ENCODE measurements at places on chromosomes 3 and 15.
A peak's percentile ranks its signal among the peaks of the same experiment; 100 is the strongest.

DNA sequence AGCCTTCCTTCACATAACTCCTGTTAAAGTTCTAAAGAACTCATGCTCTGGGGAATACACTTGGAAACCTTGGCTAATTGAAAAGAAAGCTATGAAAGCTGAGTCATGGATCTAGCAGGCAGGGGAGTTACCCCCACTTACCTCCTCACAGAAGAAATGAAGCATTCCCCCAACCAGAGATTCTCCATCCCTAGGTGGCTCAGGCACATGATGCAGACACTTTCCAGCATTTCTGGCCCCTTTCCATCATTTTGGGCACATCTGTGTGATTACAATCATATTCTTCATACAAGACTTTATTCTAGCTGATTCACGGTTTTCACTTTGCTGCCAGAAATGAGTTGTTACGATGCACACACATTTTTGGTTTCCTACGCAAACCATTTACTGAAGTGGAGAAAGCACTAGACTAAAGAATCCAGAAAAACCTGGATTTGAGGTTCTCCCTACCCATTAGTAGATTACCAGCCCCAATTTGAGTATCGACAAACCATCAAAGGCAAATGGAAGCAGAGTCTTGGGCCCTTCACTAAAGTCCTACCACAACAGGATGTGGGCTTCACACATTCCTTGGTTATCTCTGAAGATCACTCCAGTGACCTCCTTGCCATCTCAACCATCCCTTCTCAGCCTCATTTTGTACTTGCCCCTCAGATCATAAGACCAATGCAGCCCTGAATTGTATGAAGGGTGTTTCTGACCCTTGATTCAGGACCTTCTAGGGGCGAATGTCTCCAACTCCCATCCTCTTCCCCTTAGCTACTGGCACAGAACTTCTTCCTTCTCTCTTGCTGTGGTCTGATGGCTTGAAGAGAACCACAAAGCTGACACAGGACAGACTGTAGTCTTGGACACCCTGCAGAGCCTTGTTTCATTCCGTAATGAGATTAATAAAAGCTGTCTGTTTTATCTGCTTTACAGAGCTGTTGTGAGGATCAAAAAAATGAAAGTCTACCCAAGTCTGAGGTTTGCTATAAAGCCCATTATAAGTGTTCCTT is 42.5 kb upstream of the SNRK start:
- no peak for DNase-seq

DNA sequence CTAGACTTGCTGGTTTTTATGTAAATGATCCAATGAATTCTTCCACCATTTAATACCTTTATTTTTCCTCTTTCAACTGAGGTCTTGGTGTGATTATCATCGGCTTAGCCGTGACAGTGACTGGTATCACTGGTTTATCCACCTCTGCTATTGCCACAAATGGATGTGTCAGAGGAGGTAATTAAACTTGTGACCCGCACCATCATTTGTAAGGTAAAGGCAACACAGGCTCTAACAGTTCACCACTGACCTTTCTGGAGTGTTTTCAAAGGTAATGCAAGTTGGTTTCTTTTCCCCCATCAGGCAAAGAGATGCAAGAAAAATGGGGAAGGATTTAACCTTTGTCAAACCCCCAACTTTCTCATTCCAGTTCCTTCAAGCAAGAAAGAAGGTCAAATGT is 19.7 kb downstream of the SLC12A1 start:
- DNase-seq, result no peak

DNA sequence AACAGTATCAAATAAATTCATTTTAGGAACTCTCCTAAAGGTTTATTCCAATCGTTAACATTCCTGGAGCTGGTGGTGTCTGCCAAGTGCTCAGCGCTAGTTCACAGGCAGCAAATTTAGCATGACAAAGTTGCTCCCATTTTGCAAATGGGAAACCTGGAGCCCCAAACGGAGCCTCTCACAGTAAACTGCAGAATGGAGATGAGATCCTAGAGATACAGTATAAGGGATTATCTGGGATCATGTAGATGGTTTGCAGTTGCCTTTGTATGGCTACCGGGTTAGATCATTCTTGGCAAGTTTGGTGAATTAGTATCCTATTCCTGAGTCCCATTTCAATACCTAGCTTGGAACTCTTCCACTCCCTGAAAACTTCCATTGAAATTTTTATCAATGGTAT is 173.7 kb downstream of the CDIN1 start:
- no peak for DNase-seq

GRCh38 chr3:36774052-36774451 is 9.7 kb upstream of the DCLK3 start:
- DNase-seq, result no peak

- no peak for DNase-seq
Observed at GRCh38 chr15:51342227-51342999, 958 bp downstream of the GLDN start.

- DNase-seq, result no peak
Observed at GRCh38 chr3:182896553-182896952, 83.8 kb downstream of the DCUN1D1 start.

DNA sequence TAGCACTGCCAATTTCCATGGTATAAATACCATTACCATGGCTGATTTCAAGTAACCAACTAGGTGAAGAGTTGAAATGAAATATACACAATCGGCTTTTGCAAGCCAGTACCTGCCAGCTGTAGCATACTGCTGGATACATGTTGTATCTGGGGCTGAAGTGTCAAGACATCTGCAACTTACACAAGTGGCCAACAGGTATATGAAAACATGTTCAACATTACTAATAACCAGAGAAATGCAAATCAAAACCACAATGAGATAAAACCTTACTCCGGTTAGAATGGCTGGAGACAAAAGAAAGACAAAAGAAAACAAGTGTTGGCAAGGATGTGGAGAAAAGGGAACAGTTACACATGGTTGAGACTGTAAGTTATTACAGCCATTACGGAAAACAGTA is 11.6 kb downstream of the ATOSA start:
- no peak for DNase-seq

GRCh38 chr3:62084558-62084957 is 288.8 kb downstream of the FEZF2 start:
- DNase-seq, result no peak

GRCh38 chr3:32816439-32817256 is 1.1 kb upstream of the TRIM71 start:
- DNase-seq, result peak; percentile 54

DNA sequence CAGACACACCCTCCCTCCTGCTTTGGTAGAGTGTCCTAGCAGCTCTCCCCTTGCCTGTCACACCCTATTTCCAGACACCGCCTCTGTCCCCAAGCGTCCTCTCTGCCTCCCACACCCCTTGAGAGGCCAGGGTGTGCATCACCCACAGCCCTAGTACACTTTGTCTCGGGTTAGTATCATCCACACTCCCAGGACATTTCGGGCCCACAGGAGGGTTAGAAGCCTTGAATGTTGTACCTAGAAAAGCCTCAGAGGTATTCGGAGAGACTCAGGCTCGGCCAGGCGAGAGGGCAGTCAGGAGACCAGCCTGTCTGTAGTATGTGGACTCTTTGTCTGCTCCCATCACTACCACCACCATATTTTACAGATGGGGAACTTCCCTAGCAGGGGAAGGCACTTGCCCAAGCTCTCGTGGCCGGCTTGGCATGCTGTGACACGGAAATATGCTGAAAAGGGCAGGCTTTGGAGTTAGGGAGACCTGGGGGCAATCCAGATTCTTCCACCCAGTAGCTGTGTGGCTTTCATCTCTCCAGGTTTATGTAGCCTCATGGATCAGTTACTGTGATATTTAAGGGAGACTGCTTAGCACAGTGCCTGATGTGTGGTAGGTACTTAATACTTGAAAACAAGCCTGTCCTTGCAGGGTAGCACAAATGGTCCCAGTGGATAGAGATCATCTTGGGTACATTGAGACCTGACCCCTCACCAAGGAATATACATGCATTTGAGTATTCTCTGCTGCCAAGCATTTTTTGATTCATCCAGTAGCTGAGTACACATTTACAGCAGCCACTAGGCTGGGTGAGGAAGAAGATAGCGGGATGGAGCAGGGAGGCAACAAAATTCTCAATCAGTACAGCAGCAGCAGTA is 1.4 kb downstream of the TMEM43 start:
- no peak for DNase-seq

GRCh38 chr3:97647441-97647982 is 117.0 kb upstream of the ARL6 start:
- no peak for DNase-seq

GRCh38 chr3:44648564-44649229 is at the start of gene ZNF35:
Gene ZNF35, plus strand, starts transcription at chr3:44648732. Its CDS starts 2,336 bp downstream, at chr3:44651068.
- peak; percentile 82 for DNase-seq

GRCh38 chr15:32956006-32956405 is 238.2 kb downstream of the GREM1 start:
- DNase-seq, result peak; percentile 48

DNA sequence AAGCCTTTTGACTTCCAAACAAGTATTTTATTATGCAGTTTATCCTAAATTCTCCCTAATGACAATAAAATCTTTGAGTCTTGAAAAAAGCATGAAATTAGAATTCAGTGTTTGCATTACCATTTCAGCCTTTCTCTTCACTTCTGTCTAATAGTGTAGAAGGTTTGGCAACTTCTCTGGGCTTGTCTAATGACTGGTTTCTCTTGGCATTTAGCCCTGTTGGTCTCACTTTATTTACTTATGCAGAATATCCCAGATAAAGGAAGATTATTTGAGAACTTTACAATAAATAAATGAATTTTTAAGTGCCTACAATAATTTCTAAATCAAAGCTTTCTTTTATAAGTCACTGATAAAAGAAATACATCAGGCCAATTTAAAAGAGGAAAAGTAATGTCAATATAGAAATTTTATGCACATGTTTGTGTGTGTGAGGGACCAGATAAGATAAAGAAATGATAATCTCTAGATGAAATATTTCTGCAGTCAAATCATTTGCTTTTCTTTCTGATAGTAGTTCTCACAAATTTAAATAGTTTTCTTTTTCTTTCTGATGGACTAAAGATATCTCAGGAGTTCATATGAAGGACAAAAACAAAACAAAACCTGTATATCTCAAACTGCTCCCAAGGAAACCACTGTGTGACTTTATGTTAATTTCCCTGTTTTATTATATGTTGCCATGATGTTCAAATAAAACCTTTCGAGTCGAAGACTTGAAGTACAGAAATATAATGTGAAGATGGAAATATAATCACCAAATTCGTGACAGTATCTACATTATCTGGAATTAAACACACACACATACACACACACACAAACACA is 533.1 kb upstream of the CBLB start:
- DNase-seq, result no peak

DNA sequence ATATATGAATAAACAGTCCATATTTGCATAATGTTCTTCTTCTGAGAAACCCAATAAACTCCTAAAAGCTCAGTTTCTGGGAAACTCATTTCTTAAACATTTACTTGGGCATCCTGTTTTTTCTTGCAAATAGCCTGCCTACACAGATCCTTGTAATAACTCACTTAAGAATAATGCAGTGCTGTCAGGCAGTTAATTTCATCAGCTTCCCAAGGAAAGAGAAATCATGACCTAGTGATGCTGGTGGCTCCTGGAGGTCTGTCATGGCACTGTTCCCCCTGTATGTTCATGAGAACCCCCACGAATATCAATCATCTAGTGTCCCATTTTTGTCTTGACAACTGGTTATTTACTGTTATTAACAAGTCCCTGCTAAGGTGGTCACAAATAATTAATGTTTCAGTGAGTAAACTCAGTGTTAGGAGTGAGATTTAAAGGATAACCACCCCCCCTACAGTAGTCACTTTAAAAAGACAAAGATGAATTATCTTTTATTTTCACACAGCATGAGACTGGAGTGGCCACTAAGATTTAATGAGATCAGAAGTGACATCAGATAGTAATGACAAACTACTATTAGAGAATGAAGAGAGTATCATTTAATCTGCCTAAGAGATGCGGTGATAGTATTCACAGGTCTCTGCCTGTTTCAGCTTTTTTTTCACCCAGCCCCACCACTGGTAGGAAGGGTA is 279.5 kb upstream of the NECTIN3 start:
- DNase-seq, result no peak

GRCh38 chr3:44529927-44530326 is 25.1 kb upstream of the ZKSCAN7 start:
- no peak for DNase-seq

GRCh38 chr15:71701808-71702207 is 108.5 kb upstream of the NR2E3 start:
- DNase-seq, result no peak

- no peak for DNase-seq
Observed at GRCh38 chr3:13414040-13414729, 5.9 kb downstream of the NUP210 start.

GRCh38 chr3:142912402-142913172 is 23.7 kb upstream of the PCOLCE2 start:
- no peak for DNase-seq

DNA sequence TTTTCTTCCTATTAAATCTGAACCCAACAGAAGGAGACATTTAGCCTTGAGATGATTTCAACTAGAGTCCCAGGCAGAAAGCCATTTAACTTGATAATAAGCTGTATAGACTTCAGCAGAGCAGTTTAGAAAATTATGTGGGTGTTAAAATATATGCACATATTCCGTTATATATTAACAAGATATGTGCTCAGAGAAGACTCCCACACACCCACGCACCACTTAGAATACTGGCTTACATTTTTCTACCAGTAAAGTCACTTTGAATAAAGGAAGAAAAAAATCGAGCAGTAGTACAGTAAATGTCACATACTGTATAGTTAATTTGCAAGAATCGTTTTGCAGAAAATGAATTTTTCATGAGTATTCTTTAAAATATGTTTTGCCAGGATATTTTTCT is 599.3 kb downstream of the FGF12 start:
- no peak for DNase-seq

DNA sequence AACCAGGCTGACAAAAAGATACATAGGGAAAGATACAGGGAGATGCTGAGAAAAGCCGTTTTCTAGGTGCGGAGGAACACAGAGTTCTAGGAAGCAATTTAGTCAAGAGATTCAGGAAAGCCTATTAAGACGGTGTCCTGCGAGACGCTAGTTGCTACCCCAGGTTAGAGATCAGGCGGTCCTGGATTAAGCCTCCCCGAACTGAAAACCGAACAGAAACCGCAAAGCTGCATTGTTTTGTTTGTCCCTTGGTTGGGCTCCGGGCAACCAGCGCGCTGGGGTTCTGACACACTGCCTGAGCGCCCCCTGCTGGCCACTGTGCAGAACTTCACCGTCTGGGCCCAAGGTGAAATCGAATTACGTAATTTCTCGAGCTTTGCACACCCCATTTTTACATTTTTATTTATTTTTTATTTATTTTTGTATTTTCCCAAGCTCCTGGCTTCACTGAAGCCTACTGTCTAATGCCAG is 37.3 kb upstream of the NDUFB4 start:
- DNase-seq, result peak; percentile 92

- no peak for DNase-seq
Observed at GRCh38 chr3:194257916-194258668, 93.0 kb downstream of the CPN2 start.

DNA sequence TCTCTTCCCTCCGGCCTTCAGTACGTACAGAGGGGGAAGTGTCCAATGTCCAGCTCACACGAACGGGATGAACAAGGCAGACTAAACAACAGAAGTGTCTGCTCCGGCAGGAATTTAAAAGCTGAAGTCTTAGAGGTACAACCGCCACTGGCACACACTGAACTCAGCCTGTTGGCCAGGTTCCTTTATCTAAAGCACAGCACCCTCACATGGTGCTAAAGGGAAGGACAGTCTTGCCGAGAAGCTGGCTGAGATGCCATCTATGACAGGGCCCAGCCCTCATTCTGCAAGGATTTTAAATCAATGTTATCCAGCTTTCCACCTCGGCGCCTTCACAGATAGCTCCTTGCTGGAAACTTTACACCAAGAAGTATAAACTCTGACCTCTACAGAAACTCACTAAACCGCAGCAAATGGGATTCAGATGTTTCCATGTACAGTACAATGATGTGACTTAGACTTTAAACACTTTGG is 2.8 kb downstream of the ADAMTS17 start:
- peak; percentile 71 for DNase-seq

GRCh38 chr3:136819392-136819730 is 435 bp downstream of the SLC35G2 start:
- DNase-seq, result peak; percentile 18
